Stimulated activated CD4-positive, alpha-beta T cell treated with anti-CD3 and anti-CD28 coated beads, Interleukin-12 subunit alpha, Interleukin-12 subunit beta, amount 100 ng/mL, for 4 hours (primary cell): ENCODE measurements at places on chromosomes 5 and 9.

- no peak for DNase-seq
These were observed 136.7 kb upstream of the TNFAIP8 start for GRCh38 chr5:119218830-119219782.

- DNase-seq, result no peak
These were observed 19.9 kb downstream of the GOLM1 start for GRCh38 chr9:86079421-86079831.

DNA sequence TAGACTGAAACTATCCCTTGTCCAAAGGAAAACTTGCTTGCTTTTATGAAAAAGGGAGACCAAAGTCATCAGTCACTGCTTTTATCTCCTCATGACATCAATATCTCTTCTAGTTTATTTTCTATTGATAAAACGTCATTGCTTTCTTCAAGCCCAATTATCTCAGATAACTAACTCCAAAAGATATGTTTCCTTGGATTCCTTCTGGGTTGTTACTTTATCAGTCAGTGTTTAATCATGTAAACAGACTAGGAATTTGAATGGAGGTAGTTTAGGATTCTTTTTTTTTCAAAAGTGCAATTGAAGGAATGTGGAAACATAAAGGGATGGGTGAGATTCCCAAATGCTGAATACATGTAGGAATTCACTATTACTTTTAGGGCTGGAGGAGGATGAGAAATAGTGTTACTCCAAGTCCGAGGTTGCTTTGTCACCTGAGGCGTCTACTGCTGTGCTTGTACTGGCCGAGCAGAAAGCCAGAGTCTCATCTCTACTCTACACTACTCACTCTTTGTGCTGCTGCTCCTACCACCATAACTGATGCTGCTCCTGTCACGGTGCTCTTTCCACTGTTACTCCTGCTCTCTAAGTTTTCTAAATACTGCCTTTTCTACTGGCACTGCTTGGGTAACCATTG lies 1697.1 kb upstream of the NUDT12 start:
- DNase-seq, result no peak

GRCh38 chr5:72601861-72602260 lies 94.7 kb upstream of the ZNF366 start:
- no peak for DNase-seq

- no peak for DNase-seq
These were observed 29.2 kb downstream of the UGCG start for GRCh38 chr9:111925784-111926183.

GRCh38 chr5:159199780-159200179 lies 9.6 kb downstream of the RNF145 start:
- DNase-seq, result no peak

- DNase-seq, result no peak
These were observed 28.8 kb downstream of the ADAMTSL2 start for GRCh38 chr9:133563291-133563796.

- DNase-seq, result no peak
These were observed 433.1 kb downstream of the CHSY3 start for GRCh38 chr5:130337179-130337888.

- no peak for DNase-seq
These were observed 159.9 kb downstream of the MLLT3 start for GRCh38 chr9:20462410-20462809.

DNA sequence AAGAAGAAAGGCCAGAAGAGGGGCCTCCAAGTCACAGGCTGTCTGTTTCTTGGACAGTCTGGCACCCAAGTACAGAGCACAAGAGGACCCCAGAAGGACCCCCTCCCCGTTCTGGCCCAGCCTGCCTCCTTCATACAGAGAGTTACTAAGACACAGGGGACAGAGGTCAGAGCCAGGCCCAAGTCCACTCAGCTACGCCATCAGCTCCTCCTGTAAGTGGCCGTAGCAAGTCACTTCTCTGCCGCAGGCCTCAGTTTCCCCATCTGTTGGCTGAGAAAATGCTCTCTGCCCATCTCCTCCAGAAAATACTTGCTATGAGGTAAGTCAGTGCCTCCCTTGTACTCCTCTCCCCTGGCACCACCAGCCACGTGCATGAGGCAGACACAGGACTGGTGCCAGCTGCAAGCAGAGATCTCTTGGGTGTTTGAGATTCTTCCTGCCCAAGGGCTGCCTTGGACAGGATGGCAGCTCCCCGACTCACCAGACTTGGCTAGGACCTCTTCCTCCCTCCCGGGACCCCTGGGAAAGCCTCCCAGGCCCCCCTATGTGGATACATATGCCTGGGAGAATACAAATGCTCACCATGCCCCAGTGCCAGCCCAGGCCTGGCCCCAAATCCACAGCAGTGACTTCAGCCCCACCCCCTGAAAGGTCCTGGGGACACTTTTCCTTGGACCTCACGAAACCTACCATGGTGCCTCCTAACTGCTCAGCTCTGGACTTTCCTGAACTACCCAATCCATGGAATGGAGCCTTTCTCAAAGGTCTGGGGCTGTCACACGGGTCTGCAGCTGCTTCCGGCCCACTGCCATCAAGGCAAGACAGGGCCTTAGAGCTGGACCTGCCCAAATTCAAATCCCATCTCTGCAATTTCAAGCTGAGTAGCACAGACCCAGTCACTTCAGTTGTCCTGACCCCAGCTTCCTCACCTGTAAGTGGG lies 5.1 kb downstream of the EEIG1 start:
- no peak for DNase-seq

- DNase-seq, result no peak
These were observed 35.7 kb downstream of the AK8 start for GRCh38 chr9:132842124-132843044.

DNA sequence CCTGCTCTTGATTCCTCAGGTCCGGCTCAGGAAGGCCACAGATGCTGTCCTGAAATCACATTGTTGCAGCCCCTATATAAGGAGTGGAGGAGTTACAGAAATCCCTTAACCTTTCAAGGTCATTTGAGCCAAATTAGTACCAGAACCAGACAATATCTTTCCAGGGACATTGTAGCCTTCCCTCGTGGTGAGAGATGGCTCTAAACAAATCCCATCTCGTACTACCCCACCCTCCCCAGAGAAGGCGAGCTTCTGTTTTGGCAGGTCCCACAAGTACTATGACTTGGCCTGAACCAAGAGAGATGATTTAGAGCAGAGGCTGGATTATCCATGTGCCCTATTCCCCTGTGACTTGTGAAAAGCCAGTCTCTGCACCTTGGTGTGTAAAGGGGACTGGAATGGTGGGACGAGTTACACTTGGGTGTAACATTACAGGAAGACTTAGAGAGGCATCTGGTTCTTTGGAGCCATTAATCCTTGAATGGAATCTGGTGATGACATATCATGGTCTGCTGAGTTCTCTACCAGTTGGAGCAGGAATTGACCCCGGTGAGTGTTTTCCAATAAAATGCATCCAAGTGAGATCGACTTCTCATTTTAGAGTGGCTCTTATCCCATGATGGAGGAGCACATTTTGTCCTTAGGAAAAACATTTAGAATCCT lies at the start of gene FAM240B:
Gene FAM240B, minus strand, starts transcription at position 51 of the 663 bp plus-strand sequence. CDS start 16,134 bp downstream, outside the sequence.
- no peak for DNase-seq

DNA sequence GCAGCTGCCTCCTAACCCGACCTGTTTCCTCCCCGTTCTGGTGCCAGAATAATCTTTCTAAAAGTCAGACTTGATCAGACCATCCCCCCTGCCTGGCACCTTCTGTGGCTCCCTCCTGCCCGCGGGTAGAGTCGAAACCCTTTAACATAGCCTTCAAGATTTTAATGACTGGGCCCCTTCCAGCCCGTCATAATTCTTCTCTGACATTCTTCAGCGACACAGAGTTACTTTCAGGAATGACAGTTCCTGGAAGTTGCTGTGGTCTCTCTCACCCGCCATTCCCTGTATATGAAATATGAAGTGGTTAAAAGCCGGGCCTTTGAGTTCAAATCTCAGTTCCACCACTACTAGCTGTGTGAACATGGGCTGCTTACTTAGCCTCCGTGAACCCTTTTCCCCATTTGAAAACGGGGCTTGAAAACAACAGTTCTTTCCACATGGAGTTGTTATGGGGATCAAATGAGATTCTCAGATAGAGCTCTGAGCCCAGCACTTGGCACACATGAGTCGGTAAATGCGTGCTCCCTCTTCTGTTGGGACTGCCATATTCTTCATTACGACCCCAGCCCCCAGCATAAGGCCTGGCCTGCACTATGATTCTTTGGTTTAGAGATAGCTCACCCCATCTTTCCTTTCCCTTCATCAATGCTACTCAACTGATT lies 737 bp downstream of the NANS start:
- no peak for DNase-seq

- no peak for DNase-seq
These were observed 55.7 kb upstream of the TBC1D9B start for GRCh38 chr5:179963375-179963774.

GRCh38 chr9:124593651-124594058 lies 86.5 kb upstream of the NR5A1 start:
- DNase-seq, result no peak

- no peak for DNase-seq
These were observed 9.2 kb downstream of the STC2 start for GRCh38 chr5:173318881-173319620.

DNA sequence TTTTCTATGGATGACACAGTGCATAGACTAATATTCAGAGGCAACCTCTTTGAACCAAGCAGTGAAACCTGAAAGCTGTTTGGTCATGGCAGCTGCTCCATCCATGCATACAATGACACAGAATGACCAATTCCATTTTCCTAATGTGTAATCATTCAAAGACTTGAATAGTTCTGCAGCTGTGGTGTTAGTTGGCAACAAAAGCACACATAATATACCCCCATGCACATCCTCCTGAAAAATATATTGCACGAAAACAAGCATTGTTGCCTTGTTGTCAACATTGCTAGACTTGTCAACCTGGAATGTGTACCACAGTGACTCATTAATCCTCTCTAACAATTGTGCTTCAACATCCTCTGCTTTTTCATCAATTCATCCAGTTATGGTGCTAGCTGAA lies 71.0 kb upstream of the SEMA6A start:
- DNase-seq, result no peak

DNA sequence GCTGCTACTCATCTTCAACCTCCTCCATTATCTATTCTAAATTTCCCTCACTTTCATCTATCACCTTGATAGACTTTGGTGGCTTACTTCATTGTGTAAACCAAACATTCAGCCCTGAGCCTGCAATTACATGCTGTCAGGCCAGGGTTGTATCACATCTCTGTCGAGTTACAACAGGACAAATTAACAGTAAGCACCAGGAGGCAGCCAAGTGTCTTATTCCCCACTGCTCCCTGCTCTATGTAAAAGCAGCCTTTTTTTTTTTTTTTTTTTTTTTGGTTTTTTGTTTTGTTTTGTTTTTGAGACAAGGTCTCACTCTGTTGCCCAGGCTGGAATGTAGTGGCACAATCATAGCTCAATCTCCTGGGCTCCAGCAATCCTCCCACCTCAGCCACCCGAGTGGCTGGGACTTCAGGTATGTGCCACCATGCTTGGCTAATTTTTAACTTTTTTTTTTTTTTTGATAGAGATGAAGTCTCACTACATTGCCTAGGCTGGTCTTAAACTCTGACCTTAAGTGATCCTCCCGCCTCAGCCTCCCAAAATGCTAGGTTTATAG lies 15.2 kb upstream of the ZCCHC9 start:
- DNase-seq, result no peak

DNA sequence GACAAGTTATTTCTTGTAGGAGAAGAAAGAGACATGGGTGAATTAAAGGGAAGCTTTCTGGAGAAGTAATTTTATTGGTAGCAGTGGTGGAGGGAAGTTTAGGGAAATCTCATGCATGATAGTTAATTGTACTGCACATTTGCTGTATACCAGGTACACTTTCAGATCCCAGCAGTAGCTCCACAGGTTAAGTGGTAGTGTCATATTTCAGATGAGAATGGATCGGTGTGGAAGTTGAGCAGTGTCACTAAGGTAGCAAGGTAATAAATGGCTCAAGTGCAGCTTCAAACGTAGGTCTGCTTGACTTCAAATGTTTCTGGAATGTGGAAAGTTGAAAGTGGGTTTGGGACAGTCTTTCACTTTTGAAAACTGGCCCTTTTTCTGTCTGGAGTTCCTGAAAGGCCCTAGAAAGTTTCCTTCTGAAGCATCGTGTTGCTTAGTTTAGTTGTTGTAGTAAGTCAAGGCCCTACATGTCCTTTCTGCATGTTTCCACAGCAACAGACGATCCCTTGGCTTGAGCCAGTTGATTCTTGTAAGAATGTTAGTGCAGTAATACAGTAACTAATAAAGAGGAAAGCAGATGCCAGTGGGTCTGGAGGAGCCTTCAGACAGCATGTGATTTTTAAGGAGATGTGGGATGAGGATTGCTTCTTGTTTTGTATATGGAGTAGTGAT lies 3.7 kb downstream of the CLTA start:
- DNase-seq, result no peak

GRCh38 chr5:5298068-5298633 lies 124.3 kb upstream of the ICE1 start:
- DNase-seq, result no peak

GRCh38 chr5:98179791-98180755 lies 593.4 kb upstream of the RGMB start:
- no peak for DNase-seq

DNA sequence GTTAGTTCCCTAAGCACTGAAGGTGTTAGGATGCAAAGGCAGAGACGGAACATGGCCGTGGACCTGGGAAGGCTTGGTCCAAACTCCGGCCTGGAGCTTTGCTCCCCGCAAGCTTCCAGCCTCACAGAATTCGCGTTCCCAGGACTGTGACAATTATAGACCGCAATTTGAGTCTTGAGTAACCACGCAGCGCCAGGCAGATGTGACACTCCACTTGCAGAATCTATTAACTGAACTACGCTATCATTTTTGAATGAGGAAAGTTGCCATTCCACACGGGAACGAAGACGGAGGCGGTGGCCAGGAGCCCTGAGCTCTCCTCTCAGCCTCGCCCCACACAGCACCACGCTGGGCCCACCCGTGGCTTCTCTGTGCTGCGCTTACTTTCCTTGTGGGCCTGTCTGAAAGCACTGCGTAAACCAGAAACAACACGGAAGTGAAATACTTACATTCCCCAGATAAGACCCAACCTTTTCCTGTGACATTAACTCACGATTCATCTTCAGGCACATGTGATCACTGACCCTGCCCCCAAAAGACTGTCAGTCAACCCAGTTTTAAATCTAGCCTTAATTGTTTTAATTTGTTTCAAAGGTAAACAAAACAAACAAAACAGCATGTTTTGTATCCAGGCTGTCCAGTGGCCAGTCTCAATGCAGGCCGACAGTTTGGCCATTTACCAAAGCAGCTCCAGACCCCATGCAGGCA lies 16.1 kb upstream of the COL5A1 start:
- no peak for DNase-seq

DNA sequence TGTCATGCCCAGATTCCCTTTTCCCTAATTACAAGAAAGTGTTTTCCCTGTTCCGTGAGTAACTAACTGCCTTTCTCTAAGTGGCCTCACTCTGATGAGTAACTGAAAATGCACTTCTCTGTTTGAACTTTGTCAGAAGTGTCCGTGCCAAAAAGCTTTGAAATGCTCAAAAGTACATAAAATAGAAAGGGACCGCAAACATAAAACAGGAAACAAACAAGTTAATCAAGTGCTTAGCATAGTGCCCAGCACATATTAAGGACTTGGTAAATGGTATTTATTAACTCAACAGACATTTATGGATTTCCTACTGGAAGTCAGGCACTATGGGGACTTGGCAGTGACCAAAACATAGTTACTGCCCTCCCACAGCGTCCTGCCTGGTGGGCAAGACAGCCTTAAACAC lies 22.3 kb downstream of the AQP3 start:
- DNase-seq, result no peak
